NCI-H2081 treated with DMSO at 0.1 percent for 48 hours (cell line): ENCODE measurements at places on chromosomes 6 and 20.
A peak's percentile ranks its signal among the peaks of the same experiment; 100 is the strongest.

DNA sequence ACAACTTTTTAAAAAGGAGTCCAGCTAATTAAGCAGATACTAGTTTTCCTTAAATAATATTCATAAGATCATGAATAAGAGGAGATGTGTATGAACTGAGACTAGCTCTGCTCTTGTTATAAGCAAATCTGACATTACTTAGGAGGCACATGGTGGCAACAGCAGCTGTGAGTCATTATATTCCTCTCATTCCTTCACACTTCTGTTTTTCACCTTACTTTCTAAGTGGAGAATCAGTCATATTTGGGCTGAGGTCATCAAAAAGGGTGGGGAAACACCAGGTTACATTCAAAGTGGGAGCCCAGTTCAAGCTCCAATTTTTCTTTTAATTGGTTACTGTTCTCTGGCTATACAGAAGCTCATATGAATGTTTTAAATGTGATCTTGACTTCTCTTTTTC lies 6.0 kb upstream of the RIPPLY2 start:
- DNase-seq, result no peak

DNA sequence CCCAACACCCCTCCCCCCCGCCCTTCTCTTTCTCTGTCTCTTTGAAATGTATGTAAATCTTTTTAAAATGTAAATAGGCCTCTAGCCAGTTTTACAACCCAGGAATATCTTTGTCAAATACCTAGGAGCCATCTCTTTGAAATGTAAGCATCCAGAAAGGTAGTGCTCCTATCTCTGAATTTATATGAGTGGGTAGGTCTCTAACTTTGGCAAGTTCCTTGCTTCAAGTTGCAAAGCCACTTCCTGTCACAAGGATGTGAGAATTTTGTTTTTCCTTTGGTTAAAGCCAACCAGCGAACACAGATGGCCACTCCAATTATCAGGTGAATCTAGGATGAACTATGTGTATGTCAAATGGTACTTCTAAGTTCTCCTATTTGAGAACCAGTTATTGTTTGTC lies 6.2 kb upstream of the DEFB132 start:
- no peak for DNase-seq

GRCh38 chr6:97128507-97128906 lies 154.5 kb downstream of the MMS22L start:
- no peak for DNase-seq

DNA sequence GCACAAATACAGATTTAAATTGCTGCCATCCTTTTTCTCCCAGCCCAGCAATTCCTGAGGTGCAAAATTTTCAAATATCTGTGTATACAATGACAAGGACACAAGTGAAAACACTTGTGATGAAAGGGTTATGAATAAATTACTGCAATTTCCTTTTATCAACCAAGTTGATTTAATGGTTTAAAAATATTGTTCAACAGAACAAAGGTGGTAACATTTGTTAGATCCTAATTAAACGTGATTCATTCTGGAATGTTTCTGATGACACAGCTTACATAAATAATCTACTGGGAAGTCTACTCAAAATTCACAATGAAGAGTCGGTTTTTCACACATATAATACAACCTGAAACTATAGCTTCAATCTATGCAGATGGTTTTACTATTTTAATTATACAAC lies 17.1 kb downstream of the B4GALT5 start:
- DNase-seq, result no peak

DNA sequence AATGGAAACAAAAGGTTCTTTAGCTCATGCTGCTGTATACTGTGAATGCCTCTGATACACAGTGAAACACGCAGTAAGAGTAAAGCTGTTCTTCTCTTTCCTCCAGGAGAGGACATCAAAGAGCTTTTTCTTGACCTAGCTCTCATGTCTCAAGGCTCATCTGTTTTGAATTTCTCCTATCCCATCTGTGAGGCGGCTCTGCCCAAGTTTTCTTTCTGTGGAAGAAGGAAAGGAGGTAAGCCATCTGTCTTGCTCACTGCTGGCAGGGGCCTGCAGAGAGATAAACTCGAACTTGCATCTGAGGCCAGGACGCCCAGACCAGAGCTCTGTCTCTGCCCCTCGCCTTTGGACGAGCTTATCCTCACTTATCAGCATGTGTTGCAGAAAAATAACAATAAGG lies 37.7 kb downstream of the LY86 start:
- DNase-seq, result no peak

DNA sequence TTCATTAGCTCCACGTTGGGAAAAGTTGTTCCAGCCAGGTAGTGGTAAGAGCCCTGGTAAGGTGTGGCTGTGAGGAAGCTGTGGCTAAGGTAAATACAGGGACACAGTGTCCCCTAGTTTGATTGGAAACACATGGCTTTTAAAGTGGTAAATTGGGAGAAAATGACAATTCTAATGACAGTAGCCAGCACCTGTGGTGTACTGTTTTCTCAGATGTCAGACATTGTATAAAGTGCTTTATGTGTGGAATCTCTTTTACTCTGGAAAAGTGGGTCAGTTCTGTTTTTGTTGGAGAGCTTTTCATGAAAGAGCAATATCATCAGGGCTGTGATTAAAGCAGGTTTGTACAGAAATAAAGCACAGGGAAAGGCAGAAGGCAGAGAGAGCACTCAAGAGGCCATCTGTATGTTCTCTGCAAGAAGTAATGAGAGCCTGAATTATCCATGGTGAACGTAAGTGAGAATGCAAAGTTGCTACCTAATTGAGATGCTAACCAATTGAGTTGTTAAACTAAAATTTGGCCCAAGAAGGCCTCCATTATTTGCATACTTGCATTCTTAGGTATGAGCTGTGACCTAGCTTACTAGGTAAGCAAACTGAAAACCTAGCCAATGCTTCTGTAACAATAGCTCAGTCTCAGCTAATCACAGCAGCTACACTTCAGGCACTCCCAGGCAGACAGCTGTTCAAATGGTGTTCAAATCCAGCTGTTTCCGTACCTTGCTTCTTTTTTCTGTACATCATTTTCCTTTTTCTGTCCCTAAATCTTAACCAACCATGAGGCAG lies 28.2 kb downstream of the MRAP2 start:
- DNase-seq, result no peak

DNA sequence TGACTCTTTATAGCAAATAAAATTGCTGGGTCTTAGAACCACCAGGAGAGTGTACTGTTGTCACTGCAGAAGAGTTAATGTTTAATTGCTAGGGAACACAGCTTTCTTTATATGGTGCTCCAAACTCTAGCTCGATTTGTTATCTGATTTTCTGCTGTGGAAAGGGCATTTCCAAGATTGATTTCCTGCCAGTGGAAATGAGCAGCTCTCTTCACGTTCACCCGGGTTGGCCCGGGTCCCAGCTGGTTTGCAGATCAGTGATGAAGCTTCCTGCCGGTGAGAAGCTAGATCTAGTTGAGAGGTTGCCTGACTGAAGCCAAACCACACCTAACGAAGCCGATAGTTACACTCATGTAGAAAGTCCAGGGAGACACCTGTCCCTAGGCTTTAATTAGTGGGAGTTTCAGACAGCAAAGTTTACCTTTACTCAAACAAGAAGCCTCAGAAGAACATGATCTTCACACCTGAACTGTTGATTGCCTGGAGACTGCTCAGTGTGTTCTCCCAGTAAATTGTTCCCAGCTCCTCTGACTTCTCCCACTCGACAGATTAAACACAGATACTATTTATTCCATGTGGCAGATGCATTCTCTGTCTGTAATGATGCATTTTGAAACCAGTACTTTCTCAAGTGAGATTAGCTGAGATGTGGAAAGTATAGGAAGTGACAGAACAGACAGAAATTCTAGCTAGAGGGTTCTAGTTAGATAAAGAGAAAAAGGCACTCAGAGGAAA lies 27.8 kb downstream of the PAQR8 start:
- DNase-seq, result peak; percentile 9

DNA sequence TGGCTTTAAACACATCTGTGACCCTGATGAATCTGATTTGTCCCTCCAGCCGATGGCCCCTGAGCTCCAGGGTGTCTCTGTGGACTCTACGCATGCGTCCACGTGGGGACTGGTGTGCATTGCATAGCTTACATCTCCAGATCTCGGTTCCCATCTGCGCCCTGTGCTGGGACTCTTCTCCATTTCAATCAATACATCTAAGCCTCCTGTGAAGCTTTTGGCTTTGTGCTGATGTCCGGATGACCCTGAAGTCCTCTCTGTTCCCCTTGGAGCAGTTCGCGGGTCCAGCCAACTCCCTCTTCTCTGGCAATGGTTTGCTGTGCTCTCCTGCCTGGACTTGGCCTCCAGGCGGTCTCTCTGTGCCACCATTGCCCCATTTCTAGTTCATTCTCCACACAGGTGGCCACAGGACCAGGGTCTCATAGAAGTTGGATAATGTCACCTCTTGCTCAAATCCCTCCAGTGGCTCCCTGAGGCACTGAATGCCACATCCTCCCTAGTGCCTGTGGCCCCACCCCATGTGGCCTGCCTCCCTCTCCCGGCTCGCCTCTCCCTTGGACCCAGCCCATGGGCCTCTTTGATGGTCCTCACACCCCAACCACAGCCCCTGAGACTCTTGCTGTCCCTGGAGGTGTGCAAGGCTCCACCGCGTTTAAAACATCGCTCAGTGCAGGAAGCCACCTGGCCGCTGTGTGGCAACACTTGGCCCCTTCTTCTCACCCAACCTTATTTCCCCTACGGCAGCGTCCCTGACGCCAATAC lies 155.4 kb downstream of the SYCP2 start:
- DNase-seq, result no peak

DNA sequence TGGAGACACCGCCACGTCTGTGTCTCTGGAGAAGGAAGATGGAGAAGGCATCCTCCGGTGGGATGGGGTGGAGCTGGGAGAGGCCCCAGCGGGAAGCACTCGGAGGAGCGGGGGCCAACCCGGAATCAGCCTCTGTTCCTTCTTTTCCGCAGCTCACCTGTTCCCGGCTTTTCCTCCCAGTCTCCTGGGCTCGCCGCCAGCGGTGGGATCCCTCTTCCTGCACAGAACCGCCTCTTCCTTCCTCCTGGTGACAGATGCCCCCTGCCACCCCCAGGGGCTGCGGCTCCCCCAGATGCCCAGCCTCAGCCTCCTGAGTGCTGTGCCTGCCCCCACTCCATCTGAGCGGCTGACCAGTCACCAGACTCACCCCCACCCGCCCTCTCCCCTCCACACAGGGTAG lies 23.3 kb downstream of the RAMACL start:
- no peak for DNase-seq

GRCh38 chr6:85417336-85417735 lies 32.5 kb upstream of the NT5E start:
- no peak for DNase-seq

DNA sequence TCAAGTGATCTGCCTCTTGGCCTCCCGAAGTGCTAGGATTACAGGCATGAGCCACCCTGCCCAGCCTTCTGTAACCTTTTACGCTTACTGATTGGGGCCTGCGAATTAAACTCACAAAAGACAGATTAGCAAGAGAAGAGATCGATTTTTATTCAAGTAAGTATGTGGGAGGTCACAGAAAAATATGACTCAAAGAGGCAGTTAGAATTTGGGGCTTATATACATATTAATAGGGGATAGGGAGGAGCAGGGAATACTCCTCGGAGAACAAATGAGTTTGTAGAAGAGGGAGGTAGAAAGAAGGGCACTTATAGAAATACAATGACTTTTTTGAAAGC lies 78.9 kb downstream of the CD24 start:
- no peak for DNase-seq

DNA sequence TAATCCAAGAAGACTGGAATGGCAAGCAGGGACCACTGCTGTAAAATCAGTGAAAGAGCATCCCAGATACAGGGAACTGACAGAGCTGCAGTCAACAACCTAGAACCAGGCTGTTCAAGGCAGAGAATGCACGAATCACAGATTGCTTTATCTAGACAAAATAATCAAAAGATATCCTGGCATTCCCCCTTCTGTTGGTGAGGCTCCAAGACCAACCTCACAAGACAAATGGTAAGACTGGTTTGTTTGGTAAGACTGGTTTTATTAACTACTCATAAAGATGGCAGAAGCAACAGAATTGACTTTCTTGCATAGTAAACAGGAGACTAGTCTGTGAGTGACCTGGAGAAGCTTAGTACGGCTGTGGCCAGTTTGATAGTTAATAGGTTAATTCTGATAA lies 88.8 kb upstream of the AHI1 start:
- DNase-seq, result no peak

GRCh38 chr6:31396422-31397152 lies 6.8 kb upstream of the MICA start:
- DNase-seq, result no peak

DNA sequence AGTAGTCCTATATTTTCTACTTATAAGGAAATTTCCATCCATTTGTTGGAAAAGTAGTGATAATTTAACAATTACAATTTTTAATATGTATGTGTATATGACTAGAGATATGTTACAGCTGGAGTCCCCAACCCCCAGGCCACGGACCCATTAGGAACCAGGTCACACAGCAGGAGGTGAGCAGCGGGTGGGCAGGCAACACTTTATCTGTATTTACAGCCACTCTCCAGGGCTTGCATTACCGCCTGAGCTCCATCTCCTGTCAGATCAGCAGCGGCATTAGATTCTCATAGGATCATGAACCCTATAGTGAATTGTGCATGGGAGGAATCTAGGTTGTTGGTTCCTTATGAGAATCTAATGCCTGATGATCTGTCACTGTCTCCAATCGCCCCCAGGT lies 46.8 kb downstream of the TRDN start:
- no peak for DNase-seq

DNA sequence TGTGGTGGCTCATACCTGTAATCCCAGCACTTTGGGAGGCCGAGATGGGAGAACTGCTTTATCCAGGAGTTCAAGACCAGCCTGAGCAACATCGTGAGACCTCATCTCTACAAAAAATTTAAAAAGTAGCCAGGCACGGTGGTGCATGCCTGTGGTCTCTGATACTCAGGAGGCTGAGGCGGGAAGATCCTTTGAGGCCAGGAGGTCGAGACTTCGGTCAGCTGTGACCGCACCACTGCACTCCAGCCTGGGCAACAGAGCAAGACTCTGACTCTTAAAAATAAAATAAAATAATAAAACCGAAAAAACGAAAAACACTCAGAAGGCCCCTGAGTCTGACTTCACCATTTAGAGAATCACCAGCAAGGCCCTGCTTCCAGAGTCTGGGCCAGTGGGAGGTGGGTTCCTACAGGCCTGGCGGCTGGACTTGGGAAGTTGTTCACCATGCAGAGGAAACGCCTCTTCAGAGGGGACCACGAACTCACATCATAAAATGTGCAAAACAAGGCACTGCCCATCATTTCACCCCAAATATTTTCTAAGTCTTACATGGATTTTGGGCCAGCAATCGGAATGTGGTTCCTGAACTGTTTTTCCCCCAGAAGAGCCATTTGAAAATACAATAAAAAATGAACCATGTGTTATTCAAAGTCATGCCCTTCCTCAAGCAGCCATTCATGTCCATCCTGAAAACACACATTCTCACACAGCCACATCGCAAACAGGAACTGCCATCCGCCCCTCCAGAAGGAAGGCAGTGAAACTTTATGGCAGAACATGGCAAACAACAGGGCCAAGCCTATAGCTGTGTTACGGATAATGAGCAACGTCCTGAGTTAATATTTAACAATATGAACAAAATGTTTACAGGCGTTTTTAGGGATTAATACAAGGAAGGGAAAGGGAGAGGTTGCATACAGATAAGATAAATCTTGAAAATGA lies 57.8 kb downstream of the SLC22A23 start:
- DNase-seq, result no peak

GRCh38 chr6:17622144-17622543 lies 22.0 kb downstream of the FAM8A1 start:
- no peak for DNase-seq

GRCh38 chr20:34322267-34323105 lies 19.3 kb upstream of the AHCY start:
- DNase-seq, result no peak

GRCh38 chr6:145904868-145905267 lies 59.3 kb downstream of the SHPRH start:
- DNase-seq, result no peak
